T-cell (primary cell): ENCODE measurements at places on chromosomes 6 and 20. TPM values are rescaled to one million over a fixed set of nuclear protein-coding genes. Genes with fewer than 3 reads are reported as not detected.

ZBTB46 gene
- total RNA-seq, result 0.95 TPM

DNA sequence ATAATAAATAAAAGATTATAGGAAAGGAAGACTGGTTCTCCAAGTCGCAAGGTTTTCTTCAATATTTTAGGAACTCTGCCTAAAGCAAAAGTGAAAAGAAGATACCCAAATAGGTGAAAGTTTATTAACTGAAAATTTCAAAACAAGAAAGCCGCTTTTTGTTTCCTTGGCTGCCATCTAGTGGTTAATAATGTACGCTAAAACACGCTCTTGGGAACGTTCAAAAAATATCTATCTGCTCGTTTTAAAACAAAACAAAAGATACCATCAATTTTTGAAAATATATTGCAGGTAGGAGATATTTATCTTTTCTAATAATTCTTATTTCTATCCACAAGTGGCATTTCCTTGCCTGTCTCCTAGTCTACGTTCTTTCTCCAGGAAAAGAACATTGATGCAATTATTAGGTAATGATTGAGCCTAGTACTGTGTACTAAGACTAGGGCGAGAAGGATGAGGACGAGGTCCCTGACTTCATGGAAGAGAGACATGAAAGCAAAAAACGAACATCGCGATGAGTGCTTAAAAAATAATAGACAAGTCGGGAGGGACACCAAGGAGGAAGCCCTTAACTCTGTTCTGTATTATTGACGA lies 97.2 kb downstream of the SPTLC3 start:
- no peaks in the 10 kb centered on the region for H3K27me3 ChIP-seq
- no peak overlapping the region for H3K27ac ChIP-seq
- H3K4me3 ChIP-seq, result no peak overlapping the region
- H3K4me1 ChIP-seq, result no peaks in the 10 kb centered on the region

DNA sequence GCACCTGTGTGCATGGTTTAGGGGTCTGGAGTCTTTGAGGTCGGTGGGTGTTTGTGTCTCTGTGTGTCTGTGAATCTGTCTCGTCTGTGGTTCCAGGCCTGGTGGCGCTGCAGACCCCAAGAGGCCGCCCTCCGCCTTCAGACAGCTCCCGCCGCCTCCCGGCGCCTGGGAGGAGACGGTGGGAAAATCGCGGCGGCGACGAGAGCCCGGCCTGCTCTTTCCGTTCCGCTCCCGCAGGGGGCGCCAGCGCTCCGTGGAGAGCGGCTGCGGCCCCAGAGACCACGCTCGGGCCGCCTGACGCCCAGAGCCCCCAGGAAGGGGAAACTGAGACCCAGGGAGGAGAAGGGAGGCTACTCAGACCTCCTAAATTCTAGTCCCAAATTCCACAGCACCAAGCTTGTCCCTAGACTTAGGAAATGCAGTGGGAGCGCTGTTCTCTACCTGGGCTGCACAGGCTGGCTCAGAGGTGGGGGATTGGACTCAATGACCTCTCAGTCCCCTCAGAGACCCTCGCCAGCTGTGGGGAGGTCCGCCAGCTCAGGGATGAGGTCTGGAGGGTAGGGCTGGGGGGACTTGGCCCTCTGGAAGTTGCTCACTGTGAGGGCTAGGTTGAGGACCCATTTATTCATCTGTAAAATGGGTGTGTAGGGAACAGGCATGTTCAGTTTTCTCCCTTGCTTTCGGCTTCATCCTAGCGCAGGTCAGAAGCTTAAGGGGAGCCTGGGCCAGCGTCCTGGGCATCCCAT lies 36.9 kb upstream of the BLCAP start:
- no peak for DNase-seq
- no peak overlapping the region for H3K27ac ChIP-seq
- H3K27me3 ChIP-seq, result peaks cover 10% of the 10 kb centered on the region
- H3K4me1 ChIP-seq, result no peaks in the 10 kb centered on the region
- no peaks in the 10 kb centered on the region for H3K36me3 ChIP-seq

DNA sequence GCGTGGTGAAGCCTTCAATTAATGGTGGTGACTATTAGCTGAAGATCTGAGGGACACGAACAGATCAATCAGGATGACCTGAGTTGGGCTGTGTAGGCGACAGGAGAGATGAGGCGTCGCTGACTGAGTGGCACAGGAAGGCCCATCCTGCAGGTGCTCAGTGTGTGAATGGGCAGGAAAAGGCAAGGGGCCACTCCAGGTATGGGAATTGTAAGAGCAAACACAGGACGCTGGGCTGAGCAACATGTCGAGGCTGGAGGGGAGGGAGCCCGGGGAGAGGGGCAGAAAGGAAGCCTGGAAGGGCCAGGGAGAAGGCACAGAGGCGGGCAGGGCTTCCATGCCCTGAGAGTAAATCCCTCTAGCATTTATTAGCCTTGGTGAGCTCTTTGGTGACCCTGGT lies 151.0 kb downstream of the VEGFA start:
- peaks cover 16% of the 10 kb centered on the region for H3K4me1 ChIP-seq
- no peak for DNase-seq
- no peak overlapping the region for H3K4me3 ChIP-seq
- no peaks in the 10 kb centered on the region for H3K36me3 ChIP-seq

GRCh38 chr6:35190306-35190705 lies 23.4 kb upstream of the SCUBE3 start:
- H3K27me3 ChIP-seq, result peaks cover 20% of the 10 kb centered on the region
- H3K27ac ChIP-seq, result no peak overlapping the region
- DNase-seq, result no peak
- H3K4me1 ChIP-seq, result peaks cover 22% of the 10 kb centered on the region
- H3K36me3 ChIP-seq, result no peaks in the 10 kb centered on the region

DNAAF9 gene
- total RNA-seq, result 6.2 TPM

DNA sequence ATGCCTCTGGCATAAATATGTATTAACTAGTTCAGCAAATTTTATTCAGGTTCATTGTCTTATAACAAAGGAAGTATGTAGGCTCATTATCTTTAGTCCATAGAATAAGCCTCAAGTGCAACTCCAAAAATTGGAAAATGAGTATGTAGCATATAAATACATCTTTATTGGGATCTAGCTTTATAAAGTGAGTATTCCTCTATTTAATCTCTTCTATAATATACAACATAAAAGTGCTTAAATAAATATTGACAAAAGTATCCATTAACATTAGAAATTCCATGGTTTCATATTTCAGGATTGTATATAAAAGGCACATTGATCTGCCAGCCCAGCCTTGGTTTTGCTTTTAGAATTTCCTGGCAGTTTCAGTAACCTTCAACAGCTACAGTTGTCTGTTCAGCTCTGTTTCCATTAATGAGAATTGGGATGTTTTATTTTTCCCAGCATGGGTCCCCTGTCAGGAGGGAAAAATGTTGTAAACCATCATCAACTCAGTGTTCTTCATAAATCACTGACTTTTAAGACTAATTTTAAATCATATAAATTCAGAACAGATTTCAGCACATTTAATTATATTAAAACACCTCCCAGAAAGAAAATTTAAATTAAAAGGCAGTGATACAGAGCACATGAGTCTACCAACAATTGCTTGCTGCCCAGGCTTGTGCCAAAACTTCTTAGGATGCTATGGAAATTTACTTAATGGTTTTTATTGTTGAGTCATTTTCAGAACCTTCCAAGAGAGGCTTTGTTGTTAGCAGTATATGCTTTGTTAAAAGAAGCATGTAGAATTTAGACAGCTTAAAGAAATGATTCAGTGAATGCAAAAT lies 119.7 kb downstream of the ADGRG6 start:
- H3K27me3 ChIP-seq, result no peaks in the 10 kb centered on the region
- no peaks in the 10 kb centered on the region for H3K4me1 ChIP-seq
- no peaks in the 10 kb centered on the region for H3K36me3 ChIP-seq
- no peak for DNase-seq
- no peak overlapping the region for H3K27ac ChIP-seq

PDE10A gene
- not detected for total RNA-seq

- H3K27me3 ChIP-seq, result no peaks in the 10 kb centered on the region
- H3K27ac ChIP-seq, result no peak overlapping the region
- H3K4me1 ChIP-seq, result no peaks in the 10 kb centered on the region
- no peaks in the 10 kb centered on the region for H3K36me3 ChIP-seq
- DNase-seq, result no peak
Measured at GRCh38 chr6:51386347-51386836, 567.7 kb downstream of the TFAP2B start.

DNA sequence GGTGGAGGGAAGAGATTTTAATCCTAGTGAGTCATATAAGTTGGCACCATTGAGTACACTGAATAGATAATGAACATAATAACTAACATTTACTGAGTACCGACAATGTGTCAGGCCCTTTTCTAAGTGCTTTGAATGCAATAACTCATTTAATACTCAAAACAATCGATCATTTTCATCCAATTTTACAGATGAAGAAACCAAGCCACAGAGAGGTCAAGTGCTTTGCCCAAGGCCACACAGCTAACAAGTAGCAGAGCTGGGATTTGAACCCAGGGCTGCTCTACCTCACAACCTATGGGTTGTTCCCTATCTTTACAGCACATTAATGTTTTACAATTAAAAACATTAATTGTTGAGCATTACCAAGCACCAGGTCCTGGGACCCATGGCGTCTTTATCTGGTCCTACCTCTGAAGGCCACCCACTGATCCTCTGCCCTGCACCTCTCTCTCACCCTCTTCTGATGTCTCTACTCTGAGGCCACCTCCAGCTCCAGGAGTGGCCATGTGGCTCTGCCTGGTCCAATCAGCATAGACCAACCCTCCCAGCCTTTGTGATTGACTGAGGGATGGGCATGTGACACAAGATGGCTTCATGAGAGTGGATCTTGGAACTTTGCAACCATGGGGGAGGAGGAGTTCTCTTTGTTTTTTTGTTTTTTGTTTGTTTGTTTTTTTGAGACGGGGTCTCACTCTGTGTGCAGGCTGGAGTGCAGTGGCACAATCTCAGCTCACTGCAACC lies 83.9 kb downstream of the KCNB1 start:
- no peak overlapping the region for H3K4me3 ChIP-seq
- no peaks in the 10 kb centered on the region for H3K36me3 ChIP-seq
- no peak for DNase-seq
- no peak overlapping the region for H3K27ac ChIP-seq

GRCh38 chr20:38523697-38524096 lies 51.1 kb downstream of the RALGAPB start:
- H3K36me3 ChIP-seq, result peaks cover 57% of the 10 kb centered on the region
- DNase-seq, result no peak
- H3K27me3 ChIP-seq, result no peaks in the 10 kb centered on the region
- no peak overlapping the region for H3K27ac ChIP-seq

SLC22A7 gene
- total RNA-seq, result not detected

GRCh38 chr20:63772781-63773518 lies 33.4 kb downstream of the SLC2A4RG start:
- no peak overlapping the region for H3K27ac ChIP-seq
- DNase-seq, result no peak
- H3K4me3 ChIP-seq, result no peak overlapping the region
- no peaks in the 10 kb centered on the region for H3K36me3 ChIP-seq
- peaks cover 3% of the 10 kb centered on the region for H3K4me1 ChIP-seq
- no peaks in the 10 kb centered on the region for H3K27me3 ChIP-seq

- no peak overlapping the region for H3K4me3 ChIP-seq
- no peaks in the 10 kb centered on the region for H3K4me1 ChIP-seq
- no peak overlapping the region for H3K27ac ChIP-seq
- H3K36me3 ChIP-seq, result peaks cover 11% of the 10 kb centered on the region
Measured at GRCh38 chr6:3282476-3283236, 23.9 kb downstream of the PSMG4 start.

- H3K4me1 ChIP-seq, result peaks cover 7% of the 10 kb centered on the region
- no peak overlapping the region for H3K4me3 ChIP-seq
- H3K27me3 ChIP-seq, result no peaks in the 10 kb centered on the region
- H3K27ac ChIP-seq, result no peak overlapping the region
- DNase-seq, result no peak
Measured at GRCh38 chr6:11974089-11974488, 38.0 kb upstream of the HIVEP1 start.

TP53TG5 gene
- 0.23 TPM for total RNA-seq

DNA sequence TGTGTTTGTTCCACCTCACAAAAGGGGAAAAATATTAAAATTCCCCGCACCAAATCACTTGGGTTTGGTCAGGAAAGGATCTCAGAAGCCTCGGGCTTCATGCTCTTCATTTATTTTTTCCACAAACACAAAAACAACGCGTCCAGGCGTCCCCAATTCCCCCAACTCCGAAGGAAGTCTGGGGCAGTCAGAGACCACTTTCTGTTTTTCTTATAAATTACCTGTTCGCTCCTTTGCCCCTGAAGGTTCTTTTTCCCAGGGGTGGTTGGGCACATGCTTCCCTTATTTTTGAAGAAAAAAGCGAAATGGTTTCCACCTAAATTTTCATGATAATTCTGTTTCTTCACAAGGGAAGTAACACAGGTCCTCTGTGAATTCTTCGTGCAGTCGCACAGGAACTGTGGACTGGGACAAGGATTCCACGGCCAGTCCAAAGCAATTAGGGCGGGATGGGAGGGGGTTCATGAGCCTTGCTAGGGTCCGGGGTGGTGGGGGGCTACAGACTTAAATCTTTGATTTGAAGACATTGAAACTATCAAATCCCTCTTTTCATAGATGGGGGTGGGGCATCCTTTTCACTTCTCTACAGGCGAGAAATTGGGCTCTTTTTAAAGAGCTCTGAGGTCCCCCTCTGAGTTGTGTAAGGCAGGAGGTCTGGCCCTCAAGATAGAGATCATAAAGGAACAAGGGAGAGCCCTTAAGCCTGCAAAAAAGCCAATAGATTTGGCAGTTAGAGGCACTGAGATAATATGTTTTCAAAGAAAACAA lies 30.5 kb upstream of the HFE start:
- no peaks in the 10 kb centered on the region for H3K36me3 ChIP-seq
- no peaks in the 10 kb centered on the region for H3K27me3 ChIP-seq

DNA sequence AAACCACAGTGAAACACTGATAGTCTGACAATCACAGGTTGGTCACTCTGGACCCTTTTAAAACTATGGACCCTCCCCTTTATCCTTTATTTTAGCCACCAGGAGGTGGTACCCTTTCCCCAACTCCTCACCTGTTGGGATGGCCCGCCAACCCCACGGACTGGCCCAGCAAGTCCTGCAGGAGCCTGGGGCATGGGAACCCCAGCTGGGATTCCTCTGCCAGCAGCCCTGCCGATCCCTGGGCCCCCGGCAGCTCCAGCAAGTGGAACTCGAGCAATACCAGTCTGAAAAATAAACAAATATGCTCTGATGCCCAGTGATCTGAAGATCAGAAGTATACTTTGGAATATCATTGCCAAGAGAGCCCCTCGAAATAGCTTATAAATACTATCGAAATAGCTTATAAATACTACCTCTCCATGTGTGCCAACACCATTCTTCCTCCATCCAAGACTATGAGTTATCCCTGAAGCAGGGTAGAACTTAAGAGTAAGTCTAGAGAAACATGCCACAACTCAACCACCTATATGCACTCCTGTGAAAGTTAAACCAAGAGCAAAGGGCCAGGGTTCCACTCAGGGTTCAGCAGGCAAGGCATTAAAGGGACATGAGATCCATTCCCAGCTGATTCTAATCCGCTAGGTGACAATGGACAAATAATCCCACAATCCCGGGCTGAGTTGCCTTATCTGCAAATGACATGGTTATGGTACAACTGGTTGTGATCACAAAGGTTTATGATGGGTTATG lies 6.8 kb downstream of the SNRPB start:
- H3K27ac ChIP-seq, result no peak overlapping the region
- H3K36me3 ChIP-seq, result peaks cover 91% of the 10 kb centered on the region
- no peak overlapping the region for H3K4me3 ChIP-seq

DNA sequence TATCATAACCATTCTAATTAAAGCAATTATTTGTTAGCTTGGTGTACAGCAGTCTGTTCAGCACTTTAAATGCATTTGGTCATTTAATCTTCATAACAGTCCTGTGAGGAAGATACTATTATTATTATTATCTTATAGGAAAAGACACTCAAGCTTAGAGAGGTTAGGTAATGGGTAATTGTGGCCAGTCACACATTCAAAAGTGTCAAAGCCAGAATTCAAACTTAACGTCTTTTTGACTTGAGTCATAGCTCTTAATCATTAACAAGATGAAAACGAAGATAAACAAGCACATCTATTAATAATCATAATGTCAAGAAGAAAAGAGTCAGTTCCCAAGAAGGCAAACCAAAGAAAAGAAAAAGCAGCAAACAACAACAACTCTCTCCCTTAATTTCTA lies 251.0 kb downstream of the SYNE1 start:
- no peaks in the 10 kb centered on the region for H3K4me1 ChIP-seq
- no peaks in the 10 kb centered on the region for H3K36me3 ChIP-seq
- H3K27ac ChIP-seq, result no peak overlapping the region

FNDC1 gene
- total RNA-seq, result not detected
